HS-5 (cell line): ENCODE measurements at places on chromosomes 1 and 21.

- DNase-seq: no peak
Measured at GRCh38 chr1:226332947-226333346, 24.0 kb upstream of the LIN9 start.

- no peak for DNase-seq
Measured at GRCh38 chr1:7479571-7479970, 291.5 kb upstream of the VAMP3 start.

DNA sequence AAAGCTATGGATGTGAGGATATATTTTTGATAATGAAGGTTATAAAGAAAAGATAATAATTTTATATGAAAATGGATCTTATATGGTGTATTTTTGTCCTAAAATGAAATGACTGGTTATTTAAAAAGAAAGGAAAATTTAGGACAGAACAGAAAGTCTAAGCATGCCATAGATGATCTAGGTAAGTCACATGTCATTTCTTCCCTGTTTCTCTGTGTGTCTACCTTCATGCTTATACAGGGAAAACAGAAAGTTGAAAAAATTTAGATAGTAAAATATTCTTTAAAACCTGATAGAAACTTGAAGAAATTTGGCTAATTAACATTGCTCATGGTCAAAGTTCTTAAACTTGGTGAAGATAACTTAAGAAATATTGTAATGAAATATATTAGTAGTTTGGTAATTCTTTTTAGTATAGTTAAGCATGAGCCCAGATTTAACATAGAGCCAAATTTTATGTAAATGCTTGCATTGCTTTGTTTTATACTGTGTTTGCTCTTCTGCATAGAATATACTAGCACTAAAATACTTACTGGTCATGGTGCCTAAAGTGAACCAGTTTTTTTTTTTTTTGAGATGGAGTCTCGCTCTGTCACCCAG is 12.4 kb upstream of the GBP4 start:
- no peak for DNase-seq

GRCh38 chr1:85224734-85225623 is 24.2 kb upstream of the SYDE2 start:
- no peak for DNase-seq

GRCh38 chr1:69498711-69499110 is 69.0 kb upstream of the LRRC7 start:
- no peak for DNase-seq

DNA sequence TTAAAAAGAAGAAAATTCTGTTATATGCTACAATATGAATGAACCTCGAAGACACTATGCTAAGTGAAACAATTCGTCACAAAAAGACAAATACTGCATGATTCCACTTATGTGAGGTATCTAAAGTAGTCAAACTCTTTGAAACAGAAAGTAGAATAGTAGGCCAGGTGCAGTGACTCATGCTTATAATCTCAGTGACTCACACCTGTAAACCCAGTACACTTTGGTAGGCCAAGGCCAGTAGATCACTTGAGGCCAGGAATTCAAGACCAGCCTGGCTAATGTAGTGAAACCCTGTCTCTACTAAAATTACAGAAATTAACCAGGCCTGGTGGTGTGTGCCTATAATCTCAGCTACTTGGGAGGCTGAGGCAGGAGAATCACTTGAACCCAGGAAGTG is 25.7 kb downstream of the EPHA10 start:
- no peak for DNase-seq

DNA sequence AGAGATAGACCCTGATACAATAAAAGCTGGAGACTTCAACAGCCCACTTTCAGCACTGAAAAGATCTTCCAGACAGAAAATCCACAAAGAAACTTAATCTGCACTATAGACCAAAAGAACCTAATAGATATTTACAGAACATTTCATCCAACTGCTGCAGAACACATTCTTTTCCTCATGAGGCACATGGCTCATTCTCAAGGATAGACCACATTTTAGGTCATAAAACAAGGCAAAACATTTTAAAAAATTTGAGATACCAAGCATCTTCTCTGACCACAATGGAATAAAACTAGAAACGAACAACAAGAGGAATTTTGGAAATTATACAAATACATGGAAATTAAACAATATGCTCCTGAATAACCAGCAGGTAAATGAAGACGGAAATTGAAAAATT is 15.0 kb upstream of the IL20 start:
- no peak for DNase-seq

- no peak for DNase-seq
Measured at GRCh38 chr21:38980416-38981313, 174.9 kb downstream of the ETS2 start.

DNA sequence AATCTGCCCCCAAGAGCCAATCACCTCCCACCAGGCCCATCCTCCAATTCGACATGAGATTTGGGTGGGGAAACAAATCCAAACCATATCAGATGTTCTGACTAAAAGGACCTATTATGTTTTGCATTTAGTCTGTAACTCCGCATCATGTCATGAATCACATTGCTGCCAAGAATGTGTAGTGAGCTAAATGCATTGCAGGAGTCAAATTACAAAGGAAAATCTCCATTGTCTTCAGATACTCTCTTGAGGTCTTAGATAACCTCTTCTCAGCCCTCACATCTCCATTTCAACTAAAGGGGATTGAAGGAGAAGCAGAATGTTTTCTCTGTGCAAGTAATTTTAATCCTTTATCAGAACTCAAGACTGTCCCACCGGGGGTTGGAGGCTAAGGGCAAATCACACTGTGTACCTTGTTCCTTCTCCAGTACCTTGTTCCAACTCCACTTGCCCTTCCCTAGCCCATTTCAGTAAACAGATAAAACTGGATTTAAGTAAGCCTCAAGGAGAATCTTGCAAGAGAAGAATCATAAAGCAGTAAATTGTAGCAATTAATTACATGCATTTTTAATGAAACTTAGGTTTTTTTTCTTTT is 34.1 kb downstream of the EXTL2 start:
- no peak for DNase-seq

GRCh38 chr1:172108161-172108893 is 267.0 kb downstream of the DNM3 start:
- DNase-seq: peak; percentile 32

DNA sequence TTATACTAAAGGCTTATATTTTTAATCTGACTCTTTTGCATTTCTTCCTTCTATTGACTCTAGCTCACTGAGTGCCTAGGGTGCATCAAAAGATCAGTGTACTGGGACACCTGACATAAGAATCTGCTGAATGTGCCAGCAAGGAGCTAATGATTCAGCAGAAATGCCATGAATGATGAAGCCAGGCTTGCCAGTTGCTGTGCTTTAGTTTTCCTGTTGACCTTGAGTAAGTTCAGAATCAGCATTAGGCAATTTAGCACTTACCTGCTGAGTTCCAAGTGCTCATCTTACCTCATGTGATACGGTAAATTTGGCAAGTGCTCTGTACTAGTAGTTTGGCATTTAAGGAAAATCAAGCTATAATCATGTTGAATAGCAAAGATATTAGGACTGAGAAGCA is 523.2 kb upstream of the B3GALT2 start:
- no peak for DNase-seq

GRCh38 chr1:198788561-198789064 is 149.8 kb downstream of the PTPRC start:
- DNase-seq: no peak

DNA sequence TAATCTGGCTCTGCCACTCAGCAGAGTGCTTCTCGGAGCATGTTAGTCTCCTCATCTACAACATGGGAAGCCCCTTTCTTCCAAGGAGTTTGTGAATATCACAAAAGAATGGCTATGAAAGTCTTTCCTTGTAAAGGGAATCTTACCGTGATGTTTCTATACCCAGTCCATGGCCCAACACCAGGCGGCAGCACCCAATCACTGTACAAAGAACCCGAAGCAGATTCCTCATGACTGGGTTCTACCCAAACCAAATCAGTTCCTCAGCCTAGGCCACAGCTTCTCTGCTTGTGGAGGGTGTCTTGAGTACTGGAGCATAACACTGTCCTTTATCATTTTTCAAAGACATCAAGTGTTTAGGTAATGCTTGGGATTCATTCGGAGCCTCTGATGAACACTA is 16.6 kb upstream of the SLFNL1 start:
- DNase-seq: no peak

DNA sequence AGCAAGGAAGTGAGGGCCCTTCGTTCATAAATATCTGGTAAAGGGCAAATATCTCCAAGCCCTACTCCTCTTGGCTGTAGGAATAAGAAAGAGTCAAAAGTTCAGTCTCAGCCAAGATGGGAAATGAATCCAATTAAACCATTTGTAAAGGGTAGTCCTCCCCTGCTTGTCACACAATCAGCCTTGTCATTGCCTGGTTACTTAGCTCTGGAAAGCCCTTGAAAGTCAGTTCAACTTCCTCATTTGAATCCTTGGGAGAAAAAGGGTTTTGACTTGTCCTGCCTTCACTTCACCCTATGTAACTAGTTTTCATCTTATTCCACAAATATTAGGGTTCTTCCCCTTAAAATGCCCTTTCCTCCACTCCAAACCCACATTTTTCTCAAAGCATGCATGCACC is 100.0 kb downstream of the ELAVL4 start:
- DNase-seq: no peak

GRCh38 chr1:145918992-145919939 is 749 bp upstream of the PEX11B start:
- DNase-seq: peak; percentile 37

- no peak for DNase-seq
Measured at GRCh38 chr1:222897527-222898190, 82.8 kb downstream of the DISP1 start.

DNA sequence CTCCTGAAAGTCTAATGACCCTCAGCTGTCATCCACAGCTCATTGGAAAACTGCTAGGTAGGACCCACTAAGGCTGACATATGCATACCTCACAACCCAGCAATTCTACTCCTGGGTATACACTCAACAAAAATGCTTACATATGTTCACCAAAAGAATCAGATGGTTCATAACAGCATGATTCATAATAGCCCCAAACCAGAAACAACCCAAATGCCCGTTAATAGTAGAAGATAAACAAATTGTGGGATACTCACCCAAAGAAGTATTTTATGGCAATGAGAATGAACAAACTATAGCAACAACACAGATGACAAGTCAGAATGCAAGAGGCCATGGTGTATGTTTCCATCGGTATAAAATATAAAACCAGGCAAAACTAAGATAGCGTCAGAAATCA is 124.6 kb downstream of the HLCS start:
- no peak for DNase-seq

- peak; percentile 50 for DNase-seq
Measured at GRCh38 chr1:26602378-26602959, 72.9 kb downstream of the RPS6KA1 start.

- DNase-seq: peak; percentile 14
Measured at GRCh38 chr1:107622966-107623365, 342.0 kb downstream of the VAV3 start.

DNA sequence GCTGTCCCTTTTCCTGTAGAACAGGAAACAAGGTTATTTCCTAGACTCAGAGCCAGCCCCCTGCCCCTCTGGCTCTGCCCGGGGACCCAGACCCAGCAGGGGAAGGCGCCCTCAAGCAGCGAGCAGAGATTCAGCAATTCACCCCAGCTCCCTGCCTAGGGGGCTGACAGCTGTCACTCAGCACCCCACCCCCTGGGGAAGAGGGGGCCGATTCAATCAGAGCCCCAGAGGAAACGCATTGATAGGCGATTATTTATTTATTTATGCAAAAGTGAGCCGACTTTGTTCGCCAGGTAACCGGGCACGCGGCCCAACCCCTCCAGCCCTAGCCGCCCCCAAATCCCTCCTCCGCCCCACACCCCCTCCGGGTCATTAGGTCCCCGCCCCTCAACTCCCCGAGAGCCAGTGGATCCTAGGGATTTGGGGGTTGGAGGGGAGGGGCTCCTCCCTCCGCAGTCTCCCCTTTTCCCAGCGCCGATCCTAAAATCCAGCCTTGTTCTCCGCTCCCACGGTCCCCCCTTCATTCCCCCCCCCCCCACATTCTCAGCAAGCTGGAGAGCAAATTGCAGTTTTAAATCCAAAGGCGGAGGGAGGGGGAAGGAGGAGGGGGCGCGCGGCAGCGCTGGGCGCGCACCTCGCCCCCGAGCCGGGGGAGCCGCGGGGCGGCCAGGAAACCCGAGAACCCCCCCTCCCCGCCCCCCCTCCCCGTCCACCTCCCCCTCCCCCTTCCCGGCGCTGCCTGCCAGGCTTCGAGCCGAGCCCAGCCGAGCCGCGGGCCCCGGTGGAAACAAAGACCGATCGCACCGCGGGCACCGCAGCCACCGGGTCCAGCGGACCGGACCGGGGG is 1.3 kb downstream of the AHDC1 start:
- DNase-seq: no peak

DNA sequence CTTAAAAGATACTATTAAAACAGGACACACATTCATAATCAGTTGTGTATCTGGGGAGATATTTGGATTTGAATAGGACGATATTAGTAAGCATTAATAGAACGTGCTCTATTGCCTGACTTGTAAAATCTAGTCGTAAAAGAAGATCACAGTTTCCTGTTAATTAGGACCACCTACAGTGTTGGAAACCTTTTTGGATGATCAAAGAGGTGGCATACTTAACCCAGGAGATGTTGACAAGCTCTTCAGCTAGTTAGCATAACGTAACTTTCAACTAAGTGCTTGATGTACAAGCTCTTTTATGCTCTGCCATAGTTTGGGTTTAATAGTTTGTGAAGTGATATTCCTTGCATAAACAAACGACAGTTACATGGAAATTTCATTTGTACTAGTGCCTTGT is 293.3 kb upstream of the NR5A2 start:
- DNase-seq: no peak

GRCh38 chr1:210061992-210062391 is 124.0 kb downstream of the SYT14 start:
- no peak for DNase-seq

- peak; percentile 95 for DNase-seq
Measured at GRCh38 chr1:208201229-208201628, 43.0 kb downstream of the PLXNA2 start.

- peak; percentile 19 for DNase-seq
Measured at GRCh38 chr1:98669355-98670296, 8.1 kb downstream of the SNX7 start.

DNA sequence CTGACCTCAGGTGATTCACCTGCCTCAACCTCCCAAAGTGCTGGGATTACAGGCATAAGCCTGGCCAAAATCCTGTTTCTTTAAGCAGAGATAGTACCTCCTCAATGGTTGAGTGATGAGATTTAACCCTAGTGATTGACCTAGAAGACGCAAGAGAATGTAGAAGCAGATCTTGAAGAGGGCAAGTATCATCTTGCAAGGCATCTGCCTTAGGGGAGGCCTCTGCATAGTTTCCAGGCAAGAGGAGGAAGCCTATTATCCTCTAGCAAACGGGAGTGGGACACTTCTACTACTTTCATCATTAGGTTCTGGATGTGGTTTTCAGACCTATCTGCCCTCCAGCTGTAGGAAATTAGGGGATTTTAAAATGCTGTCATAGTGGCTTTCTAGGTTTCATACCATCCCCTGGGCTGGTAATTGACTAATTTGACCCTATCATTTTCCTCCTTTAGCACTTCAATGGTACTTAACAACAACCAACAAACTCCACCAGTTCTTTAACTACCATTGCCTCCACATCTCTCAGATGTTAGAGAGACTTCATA is 10.0 kb upstream of the TRIM62 start:
- no peak for DNase-seq

GRCh38 chr1:164504749-164505148 is 54.2 kb upstream of the PBX1 start:
- no peak for DNase-seq

GRCh38 chr1:200231787-200232231 is 178.0 kb downstream of the ZNF281 start:
- peak; percentile 39 for DNase-seq
